ENCODE measurements at places on chromosomes 1 and 21.

GRCh38 chr1:84975035-84975434 is 21.9 kb downstream of the MCOLN2 start:
- no peak for DNase-seq

DNA sequence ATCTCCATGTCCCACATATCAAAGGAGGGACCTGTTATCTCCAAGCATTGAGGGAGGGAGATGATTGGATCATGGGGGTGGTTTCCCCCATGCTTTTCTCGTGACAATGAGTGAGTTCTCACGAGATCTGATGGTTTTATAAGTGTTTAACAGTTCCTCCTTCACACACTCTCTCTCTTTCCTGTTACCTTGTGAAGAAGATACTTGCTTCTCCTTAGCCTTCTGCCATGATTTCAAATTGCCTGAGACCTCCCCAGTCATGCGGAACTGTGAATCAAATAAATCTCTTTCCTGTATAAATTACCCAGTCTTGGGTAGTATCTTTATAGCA is 91.6 kb downstream of the DDAH1 start:
- no peak for DNase-seq

DNA sequence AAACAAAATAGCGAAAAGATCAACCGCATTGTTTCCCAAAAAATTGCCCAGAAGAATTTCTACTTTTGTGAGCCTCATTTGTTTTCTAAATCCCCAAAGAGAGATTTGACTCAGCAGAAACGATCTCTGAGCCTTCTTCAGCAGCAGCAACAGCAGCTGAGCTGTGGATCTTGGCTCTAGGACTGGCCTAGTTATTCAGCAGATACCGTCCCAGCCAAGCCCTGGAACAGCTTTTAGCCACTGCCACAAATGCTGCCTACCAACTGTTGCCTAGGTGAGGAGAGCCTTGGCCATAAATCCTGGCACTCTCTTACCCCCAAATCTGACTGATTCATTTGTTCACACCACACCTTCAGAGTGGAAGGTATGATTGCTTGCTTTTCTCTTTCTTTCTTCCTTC is 320.1 kb downstream of the TGFB2 start:
- DNase-seq = no peak

- no peak for DNase-seq
These were observed 816 bp downstream of the HYI start for GRCh38 chr1:43452789-43453441.

GRCh38 chr1:228219245-228219961 is 11.6 kb downstream of the OBSCN start:
- DNase-seq = no peak

DNA sequence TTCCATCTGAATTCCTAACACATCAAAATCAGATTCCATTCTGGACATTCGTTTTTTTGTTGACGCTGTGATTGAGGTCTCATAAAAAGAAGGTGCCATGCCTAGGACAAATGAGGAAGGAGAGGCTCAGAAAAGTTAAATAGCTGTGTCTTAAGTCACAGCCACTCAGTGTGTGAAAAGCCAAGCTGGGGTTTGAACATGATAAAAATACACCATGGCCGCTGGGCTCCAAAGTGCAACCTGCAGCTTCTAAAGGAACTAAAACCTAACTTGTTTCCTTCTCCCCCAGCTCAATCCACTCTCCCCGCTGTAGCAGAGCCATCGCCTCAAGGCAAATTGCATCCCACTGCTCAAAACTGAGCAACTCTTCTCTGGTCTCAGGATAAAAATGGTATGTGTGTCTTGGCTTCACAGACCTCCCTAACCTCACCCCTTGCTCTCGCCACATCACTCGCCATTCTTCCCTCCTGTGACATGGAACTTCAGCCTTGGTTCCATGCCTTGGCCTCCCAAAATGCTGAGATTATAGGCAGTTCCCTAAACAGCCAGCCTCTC is 22.1 kb upstream of the FAM20B start:
- DNase-seq = no peak

DNA sequence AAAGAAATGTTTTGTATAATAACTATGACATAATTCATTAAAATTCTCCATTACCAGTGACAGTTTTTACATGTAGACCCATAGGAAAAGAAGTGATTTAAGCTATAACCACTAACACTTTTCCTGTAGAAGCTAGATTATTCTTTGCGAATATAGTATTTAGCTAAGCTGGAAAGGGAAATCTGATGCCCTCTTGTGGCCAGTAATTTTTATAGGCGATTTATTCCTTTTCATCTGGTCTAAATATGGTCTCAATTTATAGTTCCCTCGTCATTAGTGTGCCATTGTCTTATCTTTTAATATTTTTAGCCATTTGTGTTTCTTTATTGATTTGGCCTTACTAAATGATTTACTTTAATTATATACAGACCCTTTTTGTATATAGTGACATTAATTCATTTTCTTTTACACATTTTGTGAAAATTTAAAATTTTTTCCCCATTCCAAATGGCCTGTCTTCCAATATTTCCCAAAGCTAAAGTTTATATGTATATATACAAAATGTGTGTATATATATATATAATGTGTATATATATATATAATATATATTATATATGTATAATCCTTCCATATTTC is 26.7 kb downstream of the BTG3 start:
- DNase-seq = no peak

GRCh38 chr1:10980841-10981727 is 31.4 kb upstream of the TARDBP start:
- no peak for DNase-seq

DNA sequence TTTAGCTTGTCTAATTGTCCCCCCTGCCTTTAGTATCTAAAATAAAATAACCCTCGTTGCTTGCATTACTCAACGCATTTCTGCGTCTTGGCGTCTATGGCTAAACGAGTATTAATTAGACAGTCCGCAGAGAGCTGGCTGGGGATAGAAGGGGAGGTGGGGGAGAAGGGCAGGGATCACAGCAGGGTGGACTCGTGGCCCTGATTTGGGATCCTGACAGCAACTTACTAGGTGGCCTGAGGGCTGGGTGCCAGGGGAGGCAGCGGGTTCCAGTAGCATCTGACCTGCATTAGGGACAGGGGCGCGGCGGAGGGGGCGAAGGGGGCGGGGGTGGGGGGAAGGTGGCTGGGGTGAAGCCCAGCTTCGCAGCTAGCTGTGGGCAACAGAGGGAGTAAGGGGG is 1.1 kb upstream of the BACE2 start:
- DNase-seq = no peak

DNA sequence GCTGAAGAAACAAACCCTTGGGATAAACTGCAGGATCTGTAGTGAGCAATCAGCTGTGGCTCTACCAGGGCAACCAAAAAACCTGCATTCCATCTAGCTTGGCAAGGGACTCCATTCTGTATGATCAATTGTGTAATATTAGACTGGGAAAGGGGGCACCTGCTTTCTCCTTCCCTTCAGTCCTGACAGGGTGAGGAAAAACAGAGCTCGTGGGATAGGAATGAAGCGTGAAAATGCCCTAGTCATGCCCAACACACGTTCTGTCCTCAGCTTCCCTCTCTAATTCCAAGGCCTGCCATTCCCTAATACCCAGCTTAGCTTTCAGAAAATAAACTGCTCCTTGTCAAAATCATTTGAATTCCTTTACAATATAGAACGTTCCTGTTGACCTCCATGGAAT is 442.3 kb downstream of the PLPP3 start:
- no peak for DNase-seq

GRCh38 chr1:191558379-191558778 is 599.9 kb upstream of the RGS18 start:
- no peak for DNase-seq

DNA sequence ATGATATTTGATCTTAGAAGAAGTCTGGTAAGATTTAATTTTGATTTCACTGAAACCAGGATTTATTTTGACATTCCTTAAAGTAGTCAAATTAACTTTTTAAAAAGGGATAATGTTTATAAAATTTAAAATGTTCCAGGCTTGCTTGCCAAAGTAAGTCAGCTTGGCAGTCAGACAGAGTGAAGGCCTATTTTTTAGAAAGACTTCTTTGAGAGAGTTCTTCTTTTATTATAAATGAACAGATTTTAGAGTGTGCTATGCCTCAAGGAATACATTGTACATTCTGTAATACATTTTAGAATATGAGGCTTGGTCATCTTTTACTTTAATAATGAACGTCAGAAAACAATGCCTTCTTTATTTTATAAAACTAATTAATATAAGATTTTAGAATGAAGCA is 138.7 kb downstream of the DISP1 start:
- no peak for DNase-seq

GRCh38 chr1:182652933-182653332 is 31.5 kb downstream of the RGS8 start:
- no peak for DNase-seq

- no peak for DNase-seq
These were observed 16.0 kb downstream of the DHRS3 start for GRCh38 chr1:12601700-12602658.

GRCh38 chr1:150973258-150973835 is 1.3 kb downstream of the CERS2 start:
- no peak for DNase-seq

DNA sequence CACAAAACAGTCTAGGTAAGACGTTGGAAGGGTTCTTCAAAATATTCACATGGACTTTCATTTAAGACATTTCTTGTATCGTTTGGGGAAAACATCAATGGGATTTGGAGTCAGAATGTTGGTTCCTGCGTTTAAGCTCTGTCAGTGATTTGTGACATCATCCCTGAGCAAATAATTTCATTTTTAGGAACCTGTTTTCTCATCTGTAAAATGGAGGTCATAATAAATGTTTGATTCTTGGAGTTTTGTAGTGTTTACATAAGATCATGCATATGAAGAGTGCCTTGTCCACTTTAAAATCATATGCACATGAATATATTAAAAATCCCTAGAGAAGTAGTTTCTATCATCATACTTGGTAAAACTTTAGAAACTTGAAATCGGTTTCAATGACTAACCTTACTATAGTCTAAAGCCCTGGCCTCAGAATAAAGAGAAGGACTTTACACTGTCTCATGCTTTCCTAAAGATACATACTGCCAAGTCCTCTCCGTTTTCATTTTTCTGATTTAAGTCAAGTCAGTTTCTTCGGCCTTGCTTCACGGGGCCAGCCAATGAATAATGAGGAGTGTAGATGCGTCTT is 178.4 kb downstream of the ADSS2 start:
- DNase-seq = no peak

- no peak for DNase-seq
These were observed 30.8 kb downstream of the IER5 start for GRCh38 chr1:181119093-181119989.

- no peak for DNase-seq
These were observed 76.7 kb upstream of the SCCPDH start for GRCh38 chr1:246647513-246647912.

GRCh38 chr1:89525169-89525855 is 683 bp downstream of the LRRC8B start:
- no peak for DNase-seq

- peak; percentile 87 for DNase-seq
These were observed at the start of gene ISG15 for GRCh38 chr1:1013105-1013921. TSS of gene ISG15 (plus strand) at chr1:1013497. CDS start at chr1:1013574, 77 bp downstream.

GRCh38 chr1:975896-976683 is 5.8 kb downstream of the PERM1 start:
- peak; percentile 48 for DNase-seq

GRCh38 chr1:159469921-159470533 is 30.5 kb downstream of the OR10J1 start:
- no peak for DNase-seq

- no peak for DNase-seq
These were observed 119.4 kb downstream of the PRDM16 start for GRCh38 chr1:3188150-3188971.

- no peak for DNase-seq
These were observed 208.2 kb downstream of the NFIA start for GRCh38 chr1:61290525-61290924.

- DNase-seq = no peak
These were observed 671.2 kb downstream of the MATN1 start for GRCh38 chr1:30052178-30052577.

- no peak for DNase-seq
These were observed 2.2 kb downstream of the LAD1 start for GRCh38 chr1:201396861-201397464.

All from stimulated activated CD8-positive, alpha-beta memory T cell treated with anti-CD3 and anti-CD28 coated beads, Interleukin-12 subunit alpha, Interleukin-12 subunit beta, amount 100 ng/mL, for 1 hour (primary cell).